AG08396 (cell line): ENCODE measurements at places on chromosomes 16 and 17.

GRCh38 chr16:29111421-29111820 lies 126.6 kb downstream of the LAT start:
- DNase-seq = no peak

- no peak for DNase-seq
Measured at GRCh38 chr17:2227025-2227699, 76.4 kb downstream of the SMG6 start.

DNA sequence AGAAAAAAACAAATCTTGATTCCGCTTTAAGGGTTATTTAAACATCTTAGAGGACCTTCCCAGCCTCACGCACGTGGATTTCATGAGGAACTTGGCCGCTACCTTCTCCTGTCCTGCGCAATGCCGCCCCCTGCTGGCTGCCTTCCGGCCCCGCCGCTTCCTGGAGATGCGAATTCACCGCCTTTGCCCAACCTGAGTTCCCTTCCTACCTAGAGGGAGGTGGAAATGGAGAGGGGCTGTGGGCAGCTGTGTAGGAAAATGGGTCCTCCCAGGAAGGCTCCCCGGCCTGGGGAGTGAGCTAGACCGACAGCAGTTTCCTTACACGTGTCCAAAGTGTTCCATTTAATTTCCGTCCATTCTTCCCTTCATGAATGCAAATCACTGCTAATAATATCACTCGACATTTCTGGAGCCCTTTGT lies 1.0 kb upstream of the ABCC12 start:
- DNase-seq = peak; percentile 79

- no peak for DNase-seq
Measured at GRCh38 chr16:11136600-11136999, 119.4 kb downstream of the SOCS1 start.

GRCh38 chr16:23690771-23691482 lies 12.2 kb downstream of the PLK1 start:
- no peak for DNase-seq
